Heart right ventricle (tissue), 16 donors: ENCODE measurements at places on chromosomes 5 and 9.

DNA sequence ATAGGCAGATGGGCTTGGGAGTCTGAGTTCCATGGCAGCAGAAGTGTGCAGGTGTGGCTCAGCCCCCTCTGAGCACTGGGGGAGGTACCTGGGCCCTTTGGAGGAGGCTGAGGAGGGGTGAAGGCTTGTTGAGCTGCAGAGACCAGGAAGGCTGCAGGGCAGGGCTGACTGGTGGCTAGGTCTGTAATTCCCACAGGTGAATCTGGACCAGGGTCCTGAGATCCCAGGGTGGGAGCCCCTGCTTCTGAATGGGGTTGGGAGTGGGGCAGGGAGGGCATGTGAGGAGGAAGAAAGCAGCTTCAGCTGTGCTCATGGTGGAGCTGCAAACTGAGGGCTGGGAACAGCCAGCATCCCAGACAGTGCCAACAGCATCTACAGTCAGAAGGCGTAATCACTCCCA is 111.1 kb downstream of the CACNA1B start:
- DNase-seq: no peak

GRCh38 chr5:175321927-175322532 is 122.0 kb downstream of the DRD1 start:
- DNase-seq: no peak

DNA sequence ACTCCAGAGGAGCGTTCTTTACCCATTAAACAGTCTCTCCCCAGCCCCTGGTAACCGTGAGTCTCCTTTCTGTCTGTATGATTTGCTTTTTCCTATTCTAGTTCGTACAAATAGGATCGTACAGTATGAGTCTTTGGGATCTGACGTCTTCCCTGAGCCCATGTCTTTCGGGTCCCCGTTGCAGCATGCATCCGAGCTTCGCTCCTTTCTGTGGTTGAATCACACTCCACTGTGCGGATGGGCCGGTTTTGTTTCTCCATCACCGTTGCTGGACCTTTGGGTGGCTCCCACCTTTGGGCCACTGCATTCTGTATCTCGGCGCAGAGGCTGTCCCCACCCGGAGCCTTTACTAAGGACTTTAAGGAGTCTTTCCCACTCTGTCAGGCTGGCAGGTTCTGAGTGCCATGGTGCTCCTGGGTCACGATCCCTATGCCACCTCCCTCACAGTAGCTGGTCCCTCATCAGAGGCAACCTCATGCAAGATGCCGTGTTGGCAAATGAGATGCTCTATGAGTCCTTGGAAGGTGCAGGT is 145.7 kb upstream of the COL5A1 start:
- no peak for DNase-seq

DNA sequence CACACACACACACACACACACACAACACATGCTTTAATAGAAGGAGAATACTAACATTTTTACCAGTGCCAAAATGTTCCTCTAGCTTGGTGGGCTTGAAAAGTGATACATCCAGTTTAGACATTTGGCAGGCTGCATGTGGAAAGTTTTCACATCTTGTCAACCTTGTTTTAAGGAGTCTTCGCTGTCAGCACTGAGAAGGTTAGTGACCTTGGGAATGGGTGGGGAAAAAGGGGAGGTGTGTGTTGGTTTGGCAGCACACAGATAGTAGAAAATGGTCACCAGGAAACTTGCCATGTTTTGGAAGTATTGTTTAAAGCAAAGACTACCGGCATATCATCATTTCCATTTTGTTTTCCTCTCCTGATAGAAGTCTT is 346.5 kb upstream of the ADAMTSL1 start:
- no peak for DNase-seq
